Stimulated activated CD8-positive, alpha-beta memory T cell treated with anti-CD3 and anti-CD28 coated beads, Interleukin-15, amount 100 ng/mL, for 48 hours (primary cell): ENCODE measurements at places on chromosomes 3 and 15.

GRCh38 chr3:188053036-188053340, 101.0 kb upstream of the LPP start:
- DNase-seq, result no peak

DNA sequence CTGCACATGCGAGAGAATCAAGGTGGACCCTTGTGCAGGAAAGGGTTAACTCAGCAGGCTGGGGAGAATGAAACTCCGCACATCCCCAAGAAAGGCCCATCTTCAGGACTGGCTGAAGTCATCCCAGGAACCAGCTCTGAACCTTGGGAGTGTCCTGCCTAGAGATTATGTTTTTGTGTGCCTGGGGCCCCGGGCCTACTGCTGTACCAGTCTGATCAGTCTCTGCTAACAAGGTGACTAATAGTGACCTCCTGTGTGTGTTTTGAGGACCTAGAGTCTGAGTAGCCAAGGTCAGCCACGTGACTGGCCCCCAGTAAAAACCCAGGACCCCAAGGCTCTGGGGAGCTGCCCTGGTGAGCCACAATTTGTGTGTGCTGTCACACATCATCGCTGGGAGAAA, 58.2 kb downstream of the CYFIP1 start:
- DNase-seq, result no peak

- DNase-seq, result no peak
These were observed 41.8 kb upstream of the TIPARP start for GRCh38 chr3:156632601-156633000.

DNA sequence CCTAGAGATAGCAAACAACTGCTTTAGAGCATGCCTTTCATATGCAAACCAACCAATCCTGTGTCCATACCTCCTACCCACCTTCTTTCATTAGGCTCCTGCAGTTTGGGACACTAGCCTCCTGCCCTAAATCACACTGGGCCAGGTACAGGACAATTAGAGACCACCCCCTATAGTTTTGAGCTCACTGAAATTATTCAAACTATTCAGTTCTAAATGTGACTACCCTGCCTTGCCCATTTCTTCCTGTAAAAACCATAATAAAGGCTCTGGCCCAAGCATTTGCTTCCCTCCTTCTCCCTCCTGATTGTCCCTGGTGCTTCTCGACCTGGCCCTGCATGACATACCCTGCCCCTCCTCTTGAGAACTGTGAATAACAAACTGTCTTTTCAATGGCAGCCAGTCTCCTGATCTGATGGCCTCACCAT, 31.4 kb upstream of the LRIG1 start:
- no peak for DNase-seq

DNA sequence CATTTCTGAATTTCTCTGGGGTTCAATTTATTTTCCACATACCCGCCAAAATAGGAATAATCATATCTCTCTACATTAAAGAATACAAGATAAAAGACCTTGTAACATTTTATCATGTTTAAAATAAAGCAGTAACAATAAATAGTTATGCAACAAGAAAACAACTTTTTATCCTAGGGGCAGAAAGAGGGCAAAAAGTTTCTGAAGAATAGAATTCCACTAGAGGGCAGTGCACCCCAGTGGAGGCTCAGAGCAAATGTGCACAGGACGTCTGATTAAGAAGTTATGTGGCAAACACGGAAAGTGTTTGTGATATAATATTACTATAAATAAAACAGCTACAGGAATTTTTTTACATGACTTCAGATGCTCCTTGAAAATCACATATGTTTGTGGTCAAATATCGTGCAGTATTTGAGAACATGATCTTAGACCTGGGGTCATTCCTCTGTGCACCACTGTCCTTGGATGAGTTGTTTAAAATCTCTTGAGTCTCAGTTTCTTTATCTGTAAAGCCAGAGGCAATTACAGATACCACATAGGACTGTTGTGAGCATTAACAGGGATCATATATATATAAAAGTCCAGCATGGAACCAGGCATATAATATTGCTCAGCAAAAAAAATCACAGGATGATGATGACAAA, 13.2 kb upstream of the PIK3R4 start:
- no peak for DNase-seq

DNA sequence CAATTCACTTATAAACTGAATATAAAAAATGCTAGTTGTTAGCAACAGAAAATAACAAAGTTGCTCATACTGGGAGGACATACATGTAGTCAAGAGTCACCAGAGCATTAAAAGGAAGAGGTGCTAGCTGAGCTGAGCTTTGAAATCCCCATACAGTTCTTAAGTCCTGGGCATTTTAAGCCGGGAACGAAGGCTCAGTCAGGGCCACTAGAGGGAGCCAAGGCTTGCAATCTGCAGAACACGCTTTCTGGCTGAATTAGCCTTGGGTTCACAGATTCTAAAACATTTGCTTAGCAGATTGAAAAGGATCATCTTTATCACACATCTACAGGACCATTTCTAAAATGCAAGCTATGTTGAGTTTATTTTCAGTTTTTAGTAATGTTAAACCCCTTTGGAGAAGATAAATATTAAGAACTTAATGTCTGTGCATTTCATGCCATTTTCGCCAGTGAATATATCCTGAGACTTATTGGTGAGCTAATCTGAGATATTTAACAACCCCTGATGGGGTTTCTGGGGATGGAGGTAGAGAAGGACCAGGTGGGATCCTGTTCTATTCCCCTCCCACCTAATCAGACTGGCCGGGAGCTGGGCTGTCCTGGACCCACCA, 26.3 kb upstream of the MNS1 start:
- DNase-seq, result peak; percentile 24

- no peak for DNase-seq
These were observed 315.0 kb upstream of the NR2E3 start for GRCh38 chr15:71495398-71495780.

DNA sequence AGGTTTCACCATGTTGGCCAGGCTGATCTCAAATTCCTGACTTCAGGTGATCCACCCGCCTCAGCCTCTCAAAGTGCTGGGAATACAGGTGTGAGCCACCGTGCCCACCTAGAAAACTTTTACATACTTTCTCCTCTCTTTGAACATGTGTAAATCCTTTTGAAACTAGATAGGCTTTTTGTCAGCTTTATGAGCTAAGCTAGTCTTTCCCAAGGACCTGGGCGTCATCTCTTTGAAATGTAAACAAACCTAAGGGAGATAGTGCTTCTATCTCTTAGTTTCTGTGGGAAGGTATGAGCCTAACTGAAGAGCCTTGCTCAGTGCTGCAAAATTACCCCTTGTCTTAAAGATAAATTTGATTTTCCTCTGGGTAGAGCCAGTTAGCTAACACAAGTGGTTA, 4.8 kb downstream of the CX3CR1 start:
- no peak for DNase-seq

DNA sequence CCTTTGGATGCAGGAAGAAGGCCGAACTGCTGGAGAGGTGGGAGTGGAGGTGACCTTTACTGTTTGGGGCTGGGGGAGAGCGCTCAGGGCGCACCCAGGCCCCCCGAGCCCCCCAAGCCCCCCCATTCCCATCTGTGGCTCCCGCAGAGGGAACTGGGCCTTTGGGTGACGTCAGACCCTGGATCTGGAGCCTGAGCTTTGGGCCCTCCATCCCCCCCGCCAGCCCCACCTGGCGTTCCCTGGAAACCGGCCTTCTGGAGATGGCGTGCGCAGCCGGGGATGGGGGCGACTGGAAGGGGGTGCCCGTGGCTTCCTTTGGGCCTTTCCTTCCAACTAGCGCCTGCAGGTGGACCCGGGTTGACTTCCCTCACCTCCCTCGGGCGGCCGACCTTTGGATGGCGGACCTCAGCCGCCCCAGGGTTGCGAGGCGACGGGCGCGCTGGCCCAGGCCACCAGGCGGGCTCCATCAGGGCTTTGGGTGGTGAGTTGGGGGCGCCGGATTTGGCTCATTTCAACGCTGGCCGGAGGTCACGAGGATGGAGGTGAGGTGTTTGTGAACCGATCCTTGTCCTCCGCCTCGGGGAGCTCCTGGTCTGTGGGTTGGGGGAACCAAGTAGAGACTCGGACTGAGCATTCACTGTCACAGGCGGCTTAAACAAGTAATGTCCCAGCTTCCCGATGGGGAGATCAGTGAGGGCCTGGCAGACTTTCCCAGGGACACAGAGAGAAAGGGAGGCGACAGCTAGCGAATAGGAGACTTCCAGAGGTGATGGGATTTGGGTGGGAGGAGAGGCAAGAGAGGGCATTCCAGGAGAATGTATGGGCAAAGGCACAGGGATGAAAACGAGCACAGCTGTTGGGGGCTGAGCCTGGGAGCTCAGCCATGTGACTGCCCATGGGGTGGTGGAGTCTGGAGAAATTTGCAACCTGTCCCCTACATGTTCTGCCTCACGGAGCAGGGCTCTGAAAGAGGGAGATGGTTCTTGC, 709 bp downstream of the SCAMP5 start:
- DNase-seq, result no peak

- DNase-seq, result no peak
These were observed 31.1 kb downstream of the TPM1 start for GRCh38 chr15:63073497-63074172.

- no peak for DNase-seq
These were observed 102.0 kb downstream of the SNRPN start for GRCh38 chr15:25056484-25057425.

DNA sequence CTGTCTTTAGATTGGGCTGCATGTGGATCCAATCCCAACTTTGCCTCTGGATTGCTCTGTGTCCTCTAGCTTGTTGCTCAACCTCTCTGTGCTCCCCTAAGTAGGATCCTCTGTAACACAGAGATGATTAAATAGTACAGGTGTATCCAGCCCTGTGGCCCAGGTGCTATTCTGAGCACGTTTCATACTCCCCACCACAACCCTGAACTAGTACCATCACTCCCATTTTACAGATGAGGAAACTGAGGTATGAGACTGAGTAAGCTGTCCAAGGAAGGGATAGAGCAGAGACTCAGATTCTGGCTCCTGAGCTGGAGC, 7.2 kb downstream of the ISG20 start:
- no peak for DNase-seq

DNA sequence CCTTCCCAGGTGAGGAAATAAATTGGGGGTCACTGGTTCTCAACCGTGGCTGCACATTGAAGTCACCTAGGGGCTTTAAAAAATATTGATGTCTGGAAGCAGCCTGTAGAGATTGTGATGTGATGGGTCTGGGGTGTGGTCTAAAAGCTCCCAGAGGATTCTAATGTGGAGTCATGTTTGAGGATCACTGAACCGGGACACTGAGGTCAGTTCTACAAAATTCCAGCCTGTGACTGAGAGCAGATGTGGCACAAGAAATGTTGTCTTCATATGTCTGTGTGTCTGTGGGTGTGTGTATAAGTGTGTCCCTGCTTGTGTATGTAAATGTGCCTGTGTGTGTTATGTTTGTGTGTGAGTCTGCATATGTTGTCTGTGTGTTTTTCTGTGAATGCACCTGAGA, 79.9 kb downstream of the TLE3 start:
- DNase-seq, result no peak

DNA sequence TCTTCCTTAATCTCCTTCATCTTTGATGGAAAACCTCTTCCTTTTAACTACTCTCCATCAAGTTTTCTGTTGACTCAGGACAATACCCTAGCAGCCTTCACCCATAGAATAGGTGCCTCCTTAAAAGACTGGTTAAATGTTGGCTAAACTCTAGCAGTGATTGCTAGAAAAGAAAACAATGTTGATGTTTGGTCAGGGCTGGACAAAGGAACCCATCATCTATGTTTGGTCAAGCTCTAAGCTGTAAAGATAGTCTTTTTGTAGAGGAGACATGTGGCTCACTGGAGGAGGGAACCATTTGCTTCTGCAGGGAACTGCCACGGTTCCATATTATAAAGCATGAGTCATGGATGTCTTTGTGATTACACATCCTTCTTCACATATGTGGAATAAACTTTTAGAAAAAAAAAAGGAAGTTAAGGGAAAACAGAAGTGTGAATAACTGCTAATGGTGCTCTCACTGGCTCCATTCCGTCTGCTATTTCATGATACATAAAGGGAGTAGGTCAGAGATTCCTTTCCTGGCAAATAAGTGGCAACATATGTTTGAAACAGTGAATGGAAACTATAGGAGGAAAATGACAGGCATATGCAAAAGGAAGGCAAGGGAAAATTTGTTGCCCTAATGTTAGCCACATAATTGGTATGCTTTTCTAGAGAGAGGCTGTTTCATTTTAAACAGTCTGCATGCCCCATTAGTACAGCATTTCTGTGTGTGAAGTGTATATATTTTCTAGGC, 78.2 kb downstream of the CMSS1 start:
- DNase-seq, result no peak

DNA sequence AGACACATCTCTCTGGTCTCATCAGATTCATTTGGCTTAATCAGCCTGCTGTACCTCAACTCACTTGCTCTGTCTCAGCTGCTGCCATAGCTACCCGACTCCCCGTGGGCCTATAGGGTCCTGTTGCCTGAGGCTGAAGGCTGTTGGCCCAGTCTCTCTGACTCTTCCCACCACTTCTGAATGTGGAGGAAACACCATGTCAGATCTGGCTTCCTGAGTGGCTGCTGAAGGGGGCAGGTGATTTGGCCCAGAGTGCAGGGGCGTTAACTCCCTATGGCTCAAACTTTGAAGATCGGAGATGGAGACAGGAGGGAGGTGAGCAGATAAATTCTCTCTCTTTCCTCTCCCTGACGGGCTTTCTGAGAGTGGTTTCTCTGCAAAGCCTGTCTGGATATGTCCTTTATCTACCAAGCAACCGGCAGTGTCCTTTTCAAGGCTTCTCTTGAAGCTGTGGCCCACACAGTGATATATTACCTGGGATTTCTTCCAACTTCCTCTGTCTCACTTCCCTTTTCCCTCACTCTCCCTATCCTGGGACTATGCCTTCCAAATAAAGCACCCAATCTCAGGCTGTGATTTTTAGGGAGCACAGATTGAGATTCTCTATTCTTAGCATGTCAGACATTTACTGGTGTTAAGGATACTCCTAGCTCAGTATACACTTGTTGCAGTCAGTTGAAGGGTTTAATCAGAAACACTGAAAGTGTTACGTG, 334.9 kb upstream of the TBC1D5 start:
- no peak for DNase-seq

DNA sequence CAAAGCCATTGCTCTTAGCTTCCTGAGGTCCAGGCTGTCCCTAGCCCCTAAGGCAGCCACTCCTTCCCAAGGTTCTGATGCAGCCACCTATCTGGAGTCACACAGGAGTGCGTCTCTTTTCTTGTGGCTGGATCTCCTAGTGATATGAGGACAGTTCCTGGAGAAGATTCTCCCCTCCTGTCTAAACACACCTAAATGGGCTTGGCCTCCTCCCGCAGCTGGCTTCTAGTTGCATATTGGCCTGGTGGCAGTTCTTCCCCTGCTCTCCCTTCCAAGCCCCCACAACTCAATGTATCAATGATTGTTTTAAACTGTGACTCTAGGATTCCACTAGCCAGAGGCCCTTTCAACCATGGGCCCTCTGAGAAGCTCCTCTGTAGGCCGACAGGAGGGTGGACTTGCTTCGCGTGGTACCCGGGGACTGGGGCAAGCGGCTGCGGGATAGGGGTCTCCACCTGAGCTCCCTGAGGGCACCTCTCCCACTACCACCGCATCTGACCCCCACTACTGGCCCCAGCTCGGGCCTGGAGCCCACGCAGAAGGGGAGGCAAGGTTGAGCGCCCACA, 1.4 kb downstream of the ITGA11 start:
- no peak for DNase-seq
